ENCODE measurements at places on chromosomes 16 and 17.
A peak's percentile ranks its signal among the peaks of the same experiment; 100 is the strongest.

DNA sequence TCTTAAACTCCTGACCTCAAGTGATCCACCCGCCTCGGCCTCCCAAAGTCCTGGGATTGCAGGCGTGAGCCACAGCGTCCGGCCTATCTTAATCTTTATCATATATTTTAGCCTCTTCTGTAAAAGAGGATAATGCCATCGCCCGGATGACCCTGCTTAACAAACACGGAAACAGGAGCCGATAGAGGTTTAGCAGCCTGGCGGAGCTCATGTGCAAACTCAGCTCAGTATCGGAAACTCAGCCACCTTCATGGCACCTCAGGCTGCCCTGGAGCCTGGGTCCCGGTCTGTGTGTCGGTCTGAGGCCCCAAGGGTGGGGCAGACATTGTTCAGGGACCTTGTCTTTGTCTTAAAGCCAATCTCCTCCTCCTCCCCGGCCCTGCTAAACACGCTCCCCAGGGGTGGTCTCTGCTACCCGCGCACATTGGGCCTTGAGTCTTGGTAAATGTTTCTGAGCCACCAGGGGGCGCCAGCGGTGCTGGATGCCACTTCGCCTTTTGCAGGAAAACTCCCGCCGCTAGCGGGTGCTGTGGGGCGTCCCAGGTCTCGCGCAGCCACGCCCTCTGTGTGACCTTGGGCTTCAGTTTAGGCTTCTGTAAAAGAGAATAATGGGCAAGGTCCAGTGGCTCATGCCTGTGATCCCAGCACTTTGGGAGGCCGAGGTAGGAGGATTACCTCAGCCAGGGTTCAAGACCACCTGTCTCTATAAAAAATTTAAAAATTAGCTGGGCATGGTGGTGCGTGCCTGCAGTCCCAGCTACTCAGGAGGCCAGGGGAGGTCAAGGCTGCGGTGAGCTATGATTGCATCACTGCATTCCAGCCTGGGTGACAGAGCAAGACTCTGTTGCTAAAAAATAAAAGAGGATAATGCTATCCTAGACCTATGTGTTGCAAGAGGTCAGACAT is 2.7 kb downstream of the CETP start:
- DNase-seq: peak; percentile 69

GRCh38 chr17:81395600-81396277 is 482 bp downstream of the BAHCC1 start:
- no peak for DNase-seq

- no peak for DNase-seq
Measured at GRCh38 chr17:11293480-11293879, 52.5 kb downstream of the SHISA6 start.

DNA sequence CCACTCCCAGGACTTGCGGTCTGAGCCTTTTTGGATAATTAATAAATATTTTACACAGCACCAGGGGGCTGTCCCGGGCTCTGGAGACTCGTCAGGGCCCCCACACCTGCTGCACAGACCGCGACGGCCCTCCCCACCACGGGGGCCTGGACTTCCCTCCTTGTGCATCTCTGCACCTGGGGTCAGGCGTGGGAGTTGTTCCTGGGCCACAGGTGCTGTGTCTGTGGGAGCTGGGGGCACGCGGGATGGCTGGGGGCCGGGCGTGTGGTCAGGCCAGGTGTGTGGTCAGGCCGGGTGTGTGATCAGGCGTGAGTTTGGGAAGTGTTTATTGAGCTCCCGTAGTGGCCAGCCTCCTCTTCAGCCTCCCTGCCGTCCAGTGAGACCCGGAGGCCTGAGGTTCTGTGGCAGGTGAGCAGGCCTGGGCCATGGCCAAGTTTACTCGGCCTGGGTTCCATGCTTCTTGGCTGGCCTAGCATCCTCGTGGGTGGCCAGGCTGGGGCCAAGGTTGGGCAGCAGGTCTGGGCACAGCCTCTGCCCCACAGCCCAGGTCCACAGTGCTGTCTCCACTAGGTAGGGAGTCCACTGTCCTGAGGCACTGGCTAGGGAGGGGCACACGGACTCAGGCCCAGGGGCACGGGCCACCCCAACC is 1.9 kb upstream of the STUB1 start:
- DNase-seq: no peak

GRCh38 chr16:51236583-51236982 is 85.5 kb upstream of the SALL1 start:
- no peak for DNase-seq

DNA sequence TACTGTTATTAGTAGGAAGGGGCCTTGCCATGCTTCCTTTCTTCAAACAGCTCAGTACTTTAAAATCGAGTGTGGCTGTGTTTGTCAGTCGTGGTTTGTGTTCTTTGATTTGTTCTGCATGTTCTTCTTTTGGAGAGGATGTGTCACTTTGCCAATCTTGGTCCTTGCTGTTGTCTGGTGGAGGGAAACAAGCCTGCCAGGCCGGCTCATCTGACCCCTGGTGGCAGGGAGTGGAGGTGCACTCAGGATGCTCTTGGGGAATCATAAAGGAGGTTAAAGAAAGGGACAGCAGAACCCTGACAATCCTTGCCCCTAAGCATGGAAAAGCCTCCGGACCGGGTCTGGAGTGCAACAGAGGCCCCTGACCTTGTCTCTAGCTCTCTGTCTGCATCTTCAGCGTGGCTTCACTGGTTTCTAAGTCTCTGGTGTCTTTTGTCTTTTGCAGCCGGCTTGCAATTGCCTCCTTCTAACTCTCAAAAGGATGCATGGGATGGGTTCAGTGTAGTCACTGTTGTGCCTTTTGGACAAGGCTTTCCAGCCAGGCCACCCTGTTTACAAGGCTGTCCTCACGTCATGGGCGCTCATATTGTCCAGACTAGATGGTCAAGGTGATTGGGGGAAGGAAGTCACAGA is 135.8 kb downstream of the WWOX start:
- DNase-seq: peak; percentile 71

GRCh38 chr17:77690271-77691161 is 268.0 kb upstream of the TNRC6C start:
- DNase-seq: no peak

- peak; percentile 62 for DNase-seq
Measured at GRCh38 chr16:57810197-57811031, 8.1 kb upstream of the KIFC3 start.

DNA sequence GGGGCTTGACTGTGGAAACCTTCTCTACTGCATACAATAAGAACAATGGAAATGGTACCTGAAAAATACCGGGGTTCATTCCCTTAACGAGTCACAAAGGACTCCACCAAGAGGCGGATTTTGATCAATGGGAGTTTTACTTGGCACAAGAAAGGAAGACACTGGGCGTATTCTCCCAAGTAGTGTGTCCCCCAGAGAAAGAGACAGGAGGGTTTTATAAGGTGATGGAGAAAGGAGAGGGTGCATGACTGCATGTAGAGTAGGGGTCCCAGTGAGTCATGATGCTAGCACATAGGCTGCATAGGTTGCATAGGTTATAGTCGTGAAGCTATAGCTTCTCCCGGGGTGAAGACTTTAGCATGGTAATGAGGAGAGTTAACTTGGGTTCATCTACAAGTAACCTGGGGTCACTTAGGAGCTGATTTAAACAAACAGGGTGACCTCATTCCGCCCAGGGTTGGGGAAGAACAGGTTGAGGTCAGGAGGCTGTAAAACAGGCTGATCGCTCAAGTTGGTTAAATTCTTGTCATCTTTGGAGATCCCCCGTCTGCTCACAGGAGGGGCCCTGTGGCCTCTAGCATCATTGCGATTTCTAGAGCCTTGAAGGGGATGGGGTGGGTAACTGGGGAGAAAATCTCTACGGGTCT is 1.5 kb downstream of the MPV17L start:
- DNase-seq: no peak
